ENCODE measurements at places on chromosomes 1 and 21.

GRCh38 chr1:182850319-182850718, 11.2 kb downstream of the DHX9 start:
- no peak for DNase-seq

- no peak for DNase-seq
Observed at GRCh38 chr1:29974316-29974724, 738.0 kb downstream of the PTPRU start.

- DNase-seq: no peak
Observed at GRCh38 chr1:119291611-119292206, 76.9 kb upstream of the HAO2 start.

- no peak for DNase-seq
Observed at GRCh38 chr1:41320895-41321676, 40.1 kb upstream of the FOXO6 start.

DNA sequence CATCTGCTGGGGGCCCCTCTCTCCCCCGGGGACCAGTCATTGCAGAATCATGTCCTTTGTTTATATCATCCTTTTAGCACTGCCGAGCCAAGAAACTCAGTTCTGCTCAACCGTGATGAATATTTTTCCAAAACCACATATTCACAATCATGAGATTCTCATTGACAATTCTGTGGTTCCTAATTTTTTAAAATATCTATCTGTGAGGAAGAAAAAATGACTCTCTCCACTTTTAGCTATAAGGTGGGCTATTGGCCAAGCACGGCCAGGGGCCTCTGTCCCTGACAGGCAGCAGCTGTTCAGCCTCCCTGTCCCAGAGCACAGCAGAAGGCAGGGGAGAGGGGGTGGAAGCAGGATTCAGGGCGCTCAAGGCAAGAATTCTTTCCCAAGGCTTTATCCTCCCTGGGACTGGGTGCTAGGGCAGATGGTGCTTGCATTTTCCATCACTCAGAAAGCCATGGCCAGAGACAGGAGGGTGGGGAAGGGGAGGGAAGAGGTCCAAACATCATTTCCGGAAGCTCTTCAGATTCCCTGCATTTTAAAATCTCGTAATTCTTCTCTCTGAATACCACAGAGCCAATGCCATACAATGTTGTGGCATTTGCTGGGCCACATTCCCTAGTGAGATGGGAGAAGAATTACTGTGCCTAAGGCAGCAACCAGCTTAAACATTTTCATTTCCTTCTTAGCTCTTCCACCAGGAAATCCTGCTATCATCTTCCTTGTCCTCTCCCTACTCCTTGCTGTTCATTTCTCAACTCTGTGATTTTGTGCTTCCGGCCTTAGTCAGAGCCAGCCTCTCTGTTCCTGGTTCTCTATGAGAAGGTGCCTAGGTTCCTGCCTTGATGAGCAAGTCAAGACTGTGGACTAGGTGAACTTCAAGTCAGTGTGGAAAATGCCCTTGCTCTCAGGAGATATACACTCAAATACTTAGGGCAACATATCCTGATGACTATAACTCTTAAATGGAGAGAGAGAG, 60.3 kb downstream of the KCNJ6 start:
- DNase-seq: no peak

DNA sequence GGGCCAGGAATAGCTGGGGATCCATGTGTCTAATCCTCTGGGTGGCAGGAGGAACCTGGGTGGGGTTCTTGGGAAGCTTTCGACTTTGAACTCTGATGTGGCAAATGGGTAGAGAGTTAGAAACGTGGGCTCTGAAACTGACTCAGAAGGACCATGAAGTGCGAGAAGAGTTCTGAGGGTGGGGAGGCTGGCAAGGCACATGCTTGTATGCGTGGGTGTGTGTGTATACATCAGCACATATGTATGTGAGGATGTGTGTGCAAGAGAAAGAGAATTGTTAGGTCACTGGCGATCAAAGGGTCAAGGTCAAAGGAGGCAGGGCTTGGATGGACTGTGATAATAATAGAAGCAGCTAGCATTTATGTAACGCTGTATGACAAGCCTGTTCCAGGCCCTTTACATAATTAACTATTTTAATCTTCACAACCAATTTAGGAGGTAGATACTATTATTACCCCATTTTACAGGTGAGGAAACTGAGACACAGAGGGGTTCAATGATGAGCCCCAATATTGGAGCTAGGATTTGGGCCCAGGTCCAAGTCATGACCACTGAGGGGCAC, 84.5 kb upstream of the POU3F1 start:
- no peak for DNase-seq

GRCh38 chr1:148383966-148384365, 99.1 kb downstream of the PPIAL4G start:
- DNase-seq: no peak

DNA sequence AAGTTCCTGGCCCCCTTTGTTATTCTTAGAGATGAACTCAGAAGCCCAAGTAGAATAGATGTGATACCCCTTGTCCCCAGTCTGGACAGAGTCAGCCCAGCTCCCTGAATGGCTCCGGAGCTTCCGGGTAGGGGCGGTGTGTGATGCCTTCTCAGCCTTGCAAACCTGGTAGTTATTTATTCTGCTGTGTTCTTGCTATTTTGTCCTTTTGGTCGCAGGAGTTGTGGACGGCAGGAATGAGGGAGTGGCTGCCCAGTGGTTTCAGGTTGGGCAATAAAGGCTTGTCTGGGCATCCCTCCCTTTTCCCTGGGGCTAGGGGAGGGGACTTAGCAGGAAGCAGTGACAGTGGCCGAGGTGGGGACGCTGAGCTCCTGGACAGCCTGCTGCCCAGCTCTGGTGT, 2.8 kb downstream of the PTPRU start:
- DNase-seq: no peak

DNA sequence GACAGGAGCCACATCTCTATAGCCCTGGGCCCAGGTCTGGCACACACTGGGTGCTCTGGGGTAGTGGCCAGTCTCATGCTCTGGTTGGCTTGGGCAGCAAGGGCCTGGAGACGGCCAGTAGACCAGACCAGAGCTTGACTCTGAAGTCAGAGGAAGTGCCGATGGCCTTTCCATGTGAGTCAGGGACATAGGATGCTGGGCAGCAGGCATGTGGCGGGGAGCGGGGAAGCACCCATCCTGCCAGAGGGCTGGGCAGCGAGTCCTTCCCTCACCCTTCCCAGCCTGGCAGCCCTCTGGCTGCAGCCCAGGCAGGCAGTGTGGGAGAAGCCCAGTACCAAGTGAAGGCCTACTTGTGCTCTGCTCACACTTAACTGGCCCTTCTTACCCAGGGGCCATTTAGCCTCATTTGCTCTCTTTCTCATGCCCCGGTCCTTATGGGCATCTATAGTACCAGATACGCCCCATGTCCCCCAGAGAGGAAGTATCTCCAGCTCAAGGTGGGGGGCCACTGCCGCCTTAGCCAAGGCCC, 3.3 kb downstream of the GPR153 start:
- DNase-seq: no peak

GRCh38 chr1:109894823-109895719, 15.6 kb upstream of the CSF1 start:
- no peak for DNase-seq

DNA sequence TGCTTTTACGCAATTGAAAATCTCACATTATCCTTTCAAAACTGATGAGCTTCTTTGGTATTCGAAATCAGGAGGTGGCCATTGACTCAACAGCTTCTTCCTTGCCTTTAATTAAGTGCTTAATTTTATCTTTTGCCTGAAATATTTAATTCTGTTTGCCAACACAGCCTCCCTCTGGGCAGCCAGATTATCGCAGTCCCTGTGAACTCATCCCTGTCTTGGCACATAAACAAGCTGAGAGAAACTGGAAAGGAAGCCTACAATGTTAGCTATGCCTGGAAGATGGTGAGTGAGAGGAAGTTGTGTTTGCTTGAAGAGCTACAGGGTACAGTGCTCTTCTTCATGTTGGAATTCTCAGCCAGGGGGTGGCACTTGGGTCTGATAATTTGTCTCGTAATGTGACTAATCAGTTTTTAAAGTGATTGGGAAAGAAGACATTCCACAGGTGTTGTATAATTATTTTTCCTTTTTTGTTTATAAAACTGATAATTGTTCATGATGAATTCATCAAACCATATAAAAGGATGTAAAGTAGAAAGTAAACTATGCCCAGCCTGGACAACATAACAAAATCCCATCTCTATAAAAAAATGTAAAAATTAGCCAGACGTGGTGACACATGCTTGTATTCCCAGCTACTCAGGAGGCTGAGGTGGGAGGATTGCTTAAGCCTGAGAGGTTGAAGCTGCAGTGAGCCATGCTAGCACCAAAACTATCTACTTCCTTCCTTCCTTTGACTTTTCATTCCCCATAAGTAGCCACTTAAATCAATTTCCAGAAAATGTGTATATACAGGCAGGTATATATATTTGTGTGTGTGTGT, 90.1 kb upstream of the RAVER2 start:
- DNase-seq: no peak

DNA sequence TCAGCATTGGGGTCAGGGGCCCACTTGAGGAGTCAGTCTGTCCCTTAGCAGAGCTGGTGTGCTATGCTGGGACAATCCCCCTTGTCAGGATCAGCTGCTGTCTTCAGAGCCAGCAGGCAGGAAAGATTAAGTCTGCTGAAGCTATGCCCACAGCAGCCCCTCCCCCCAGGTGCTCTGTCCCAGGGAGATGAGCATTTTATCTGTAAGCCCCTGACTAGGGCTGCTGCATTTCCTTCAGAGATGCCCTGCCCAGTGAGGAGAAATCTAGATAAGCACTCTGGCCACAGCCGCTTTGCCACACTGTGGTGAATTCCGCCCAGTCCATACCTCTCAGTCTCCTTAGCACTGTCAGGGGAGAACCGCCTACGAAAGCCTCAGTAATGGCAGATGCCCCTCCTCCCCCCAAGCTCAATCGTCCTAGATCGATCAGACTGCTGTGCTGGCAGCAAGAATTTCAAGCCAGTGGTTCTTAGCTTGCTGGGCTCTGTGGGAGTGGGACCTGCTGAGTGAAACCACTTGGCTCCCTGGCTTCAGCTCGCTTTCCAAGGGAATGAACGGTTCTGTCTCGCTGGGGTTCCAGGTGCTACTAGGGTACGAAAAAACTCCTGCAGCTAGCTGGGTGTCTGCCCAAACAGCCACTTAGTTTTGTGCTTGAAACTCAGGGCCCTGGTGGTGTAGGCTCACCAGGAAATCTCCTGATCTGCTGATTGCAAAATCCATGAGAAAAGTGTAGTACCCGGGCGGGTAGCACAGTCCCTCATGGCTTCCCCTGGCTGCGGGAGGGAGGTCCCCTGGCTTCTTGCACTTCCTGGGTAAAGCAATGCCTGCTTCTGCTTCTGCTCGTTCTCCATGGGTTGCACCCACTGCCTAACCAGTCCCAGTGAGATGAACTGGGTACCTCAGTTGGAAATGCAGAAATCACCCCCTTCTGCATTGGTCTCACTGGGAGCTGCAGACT, 25.1 kb upstream of the TP53BP2 start:
- DNase-seq: no peak

DNA sequence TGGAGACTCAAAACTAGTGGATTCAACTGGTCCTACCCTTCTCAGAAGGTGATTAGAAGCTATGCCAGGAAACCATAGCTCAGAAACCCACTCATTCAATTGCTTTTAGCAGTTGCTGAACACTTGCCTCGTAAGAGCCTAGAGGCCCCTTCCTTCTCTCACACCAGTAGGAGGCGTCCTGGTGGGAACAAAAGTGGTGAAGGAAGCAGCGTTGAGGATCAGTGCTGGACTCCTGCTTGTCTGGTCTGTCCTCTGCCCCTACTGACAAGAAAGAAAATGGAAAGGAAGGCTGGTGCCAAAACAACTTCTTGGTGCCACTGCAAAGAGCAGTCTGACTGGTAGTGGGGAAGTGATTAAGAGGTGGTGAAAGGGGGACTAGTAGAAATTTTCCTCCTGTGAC, 269.7 kb downstream of the LMO4 start:
- DNase-seq: no peak

- DNase-seq: no peak
Observed at GRCh38 chr1:65964123-65964522, 171.4 kb downstream of the PDE4B start.

GRCh38 chr1:21536218-21536617, 27.0 kb downstream of the ALPL start:
- no peak for DNase-seq

- no peak for DNase-seq
Observed at GRCh38 chr1:92444351-92444750, 42.4 kb downstream of the GFI1 start.
